ENCODE measurements at places on chromosomes 5 and 9.
A peak's percentile ranks its signal among the peaks of the same experiment; 100 is the strongest.

GRCh38 chr9:96875461-96876142, 21.3 kb upstream of the ZNF782 start:
- peak; percentile 42 for DNase-seq

- no peak for DNase-seq
Measured at GRCh38 chr5:127652952-127653611, 4.2 kb downstream of the CTXN3 start.

DNA sequence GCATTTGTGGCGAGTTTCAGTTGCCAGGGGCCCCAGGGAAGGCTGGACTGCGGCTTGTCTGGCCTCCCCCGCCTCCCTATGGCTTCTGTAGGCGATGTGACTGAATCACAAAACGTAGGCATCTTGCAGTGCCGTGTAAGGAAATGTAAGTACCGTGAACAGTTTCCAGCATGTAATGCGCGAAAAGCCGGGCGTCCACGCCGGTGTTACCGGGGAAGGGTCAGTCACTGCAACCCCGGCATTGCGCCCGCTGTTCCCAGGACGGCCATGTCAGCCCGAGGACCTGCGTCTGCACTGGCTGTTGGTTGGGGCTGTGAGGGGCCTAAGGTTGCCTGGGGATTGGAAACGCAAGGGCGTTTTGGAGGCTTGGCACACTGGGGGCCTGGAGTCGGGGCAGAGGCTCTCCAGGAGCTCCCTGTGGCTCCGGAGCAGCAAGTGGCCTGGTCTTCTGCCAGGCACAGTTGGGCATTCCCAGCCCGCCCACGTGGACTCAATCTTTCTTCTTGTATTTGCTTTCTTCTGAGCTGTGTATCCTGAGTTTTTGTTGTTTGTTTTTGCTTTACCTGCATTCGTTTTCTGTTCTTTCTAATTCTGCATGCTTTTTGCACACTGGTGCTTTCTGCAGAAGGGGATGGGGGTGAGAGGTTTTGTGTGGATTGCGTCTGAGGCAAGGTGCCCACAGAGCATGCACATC, 36.9 kb upstream of the PLEKHG4B start:
- no peak for DNase-seq

GRCh38 chr5:174844971-174845370, 120.6 kb downstream of the MSX2 start:
- DNase-seq, result no peak

DNA sequence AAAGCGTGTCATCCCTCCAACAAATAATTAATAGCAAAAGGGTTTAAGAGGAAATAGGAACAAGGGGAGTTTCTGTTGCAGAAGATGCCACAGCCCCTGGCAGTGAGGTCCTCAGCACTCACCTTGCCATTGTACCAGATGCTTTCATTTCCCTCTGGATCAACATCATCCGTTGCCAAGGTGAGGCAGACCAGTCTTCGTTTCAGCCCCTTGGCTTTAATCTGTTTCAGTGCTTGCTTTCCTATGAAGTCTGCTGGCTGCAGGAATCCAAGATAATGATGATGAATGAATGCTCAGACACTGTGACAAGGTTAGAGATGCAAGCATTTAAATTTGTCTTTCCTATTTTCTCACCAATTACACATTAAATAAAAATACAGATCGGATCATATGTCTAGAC, 20.0 kb upstream of the ARSB start:
- no peak for DNase-seq

Data from CD4-positive, alpha-beta T cell treated with Interleukin-4 for 4 hours (primary cell).